ENCODE measurements at places on chromosomes 3 and 15.

DNA sequence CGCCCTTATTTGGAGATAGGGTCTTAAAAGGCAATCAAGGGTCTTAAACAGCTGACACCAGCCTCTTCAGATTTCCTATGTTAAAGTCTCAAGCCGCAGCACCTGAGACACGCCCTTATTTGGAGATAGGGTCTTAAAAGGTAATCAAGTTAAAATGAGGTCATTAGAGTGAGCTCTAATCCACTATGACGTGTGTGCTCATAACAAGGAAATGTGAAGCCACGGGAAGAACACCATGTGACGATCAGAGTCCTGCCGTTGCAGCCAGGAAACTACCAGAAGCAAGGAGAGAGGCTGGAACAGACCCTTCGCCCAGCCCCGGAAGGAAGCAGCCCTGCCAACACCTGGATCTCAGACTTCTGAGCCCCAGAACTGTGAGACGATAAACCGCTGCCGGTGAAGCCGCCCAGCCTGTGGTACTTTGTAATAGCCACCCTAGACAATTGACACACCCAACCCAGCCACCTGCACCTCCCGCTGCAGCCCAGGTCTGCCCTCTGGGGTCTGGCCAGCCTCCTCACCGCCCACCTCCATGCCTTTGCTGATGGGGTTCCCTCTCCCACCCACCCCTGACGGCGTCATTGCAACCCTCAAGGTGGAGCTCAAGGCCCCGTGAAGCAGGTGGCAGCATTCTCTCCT, 137.9 kb downstream of the MEGF11 start:
- no peak for DNase-seq

DNA sequence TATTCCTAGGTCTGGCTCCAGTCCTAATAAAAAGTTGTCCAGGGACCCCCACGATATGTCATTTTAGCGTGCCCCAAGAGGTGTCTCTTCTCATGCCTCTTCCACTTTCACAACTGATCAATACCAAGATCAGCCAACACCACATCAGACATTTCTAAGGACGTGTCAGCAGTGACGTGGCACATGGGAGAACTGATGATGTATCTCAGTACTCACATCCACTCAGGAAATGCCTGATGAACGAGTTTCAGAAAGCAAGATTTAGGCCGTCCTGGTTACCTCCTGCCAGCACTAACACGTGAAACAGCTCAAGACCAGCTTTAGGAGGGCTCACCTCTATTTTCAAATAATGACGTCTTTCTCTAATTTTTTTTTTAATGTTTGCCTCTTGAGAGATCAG, 19.6 kb downstream of the VGLL4 start:
- no peak for DNase-seq

GRCh38 chr3:14921034-14921616, 26.3 kb upstream of the NR2C2 start:
- peak; percentile 81 for DNase-seq

DNA sequence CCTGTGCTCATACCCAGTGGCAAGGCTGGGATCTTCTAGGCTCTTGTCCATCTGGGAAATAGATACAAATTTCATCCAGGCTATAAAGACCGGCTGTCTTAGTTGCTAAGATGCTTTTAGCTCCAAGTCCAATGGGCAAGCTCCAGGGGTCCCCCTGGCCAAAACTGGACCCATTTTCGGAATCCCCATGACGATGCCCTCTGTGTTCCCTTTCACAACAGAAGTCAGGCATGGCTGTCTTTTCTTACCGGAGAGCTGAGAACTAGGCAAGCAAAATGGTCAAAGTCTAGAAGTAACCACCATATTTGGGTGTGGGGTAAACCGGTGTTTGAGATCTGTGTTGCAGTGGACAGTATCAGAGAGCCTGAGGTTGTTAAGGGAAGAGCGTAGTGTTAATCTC, 1.0 kb downstream of the GLYCTK start:
- no peak for DNase-seq

- no peak for DNase-seq
These were observed 90.7 kb upstream of the MEF2A start for GRCh38 chr15:99474909-99475753.

DNA sequence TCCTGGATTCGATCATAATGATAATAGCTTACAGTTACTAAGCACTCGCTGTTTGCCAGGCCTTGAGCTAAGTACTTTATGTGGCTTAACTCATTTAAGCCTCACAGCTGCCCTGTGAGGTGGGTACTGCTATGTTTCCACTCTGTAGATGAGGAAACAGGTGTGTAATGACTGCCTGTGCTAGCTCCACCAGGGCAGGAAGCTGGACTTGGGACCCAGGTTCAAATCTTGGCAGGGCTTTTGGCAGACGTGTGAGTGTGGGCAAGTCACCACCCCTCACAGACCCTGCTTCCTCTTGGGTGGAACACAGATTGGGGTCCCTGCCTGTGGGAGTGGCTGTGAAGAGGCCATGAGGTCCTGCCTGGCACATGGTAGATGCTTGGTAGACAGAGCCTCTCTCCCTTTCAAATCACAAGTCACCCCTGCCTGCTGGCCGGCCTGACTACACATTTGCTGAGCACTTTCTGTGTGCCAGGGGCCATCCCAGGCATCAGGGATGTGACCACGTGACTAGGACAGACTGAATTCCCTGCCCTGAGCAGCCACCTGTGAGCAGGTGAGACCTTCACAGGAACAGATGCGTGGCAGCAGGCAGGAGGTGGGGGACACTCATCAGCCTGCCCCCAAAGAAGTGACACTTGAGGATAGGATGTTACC, 3.7 kb downstream of the EFCC1 start:
- DNase-seq = no peak

GRCh38 chr3:36924744-36925521, 19.9 kb downstream of the TRANK1 start:
- DNase-seq = peak; percentile 72

- DNase-seq = peak; percentile 73
These were observed 52.7 kb upstream of the SPTSSB start for GRCh38 chr3:161423911-161424522.

- DNase-seq = no peak
These were observed 276.3 kb downstream of the ERC2 start for GRCh38 chr3:56192001-56192400.

DNA sequence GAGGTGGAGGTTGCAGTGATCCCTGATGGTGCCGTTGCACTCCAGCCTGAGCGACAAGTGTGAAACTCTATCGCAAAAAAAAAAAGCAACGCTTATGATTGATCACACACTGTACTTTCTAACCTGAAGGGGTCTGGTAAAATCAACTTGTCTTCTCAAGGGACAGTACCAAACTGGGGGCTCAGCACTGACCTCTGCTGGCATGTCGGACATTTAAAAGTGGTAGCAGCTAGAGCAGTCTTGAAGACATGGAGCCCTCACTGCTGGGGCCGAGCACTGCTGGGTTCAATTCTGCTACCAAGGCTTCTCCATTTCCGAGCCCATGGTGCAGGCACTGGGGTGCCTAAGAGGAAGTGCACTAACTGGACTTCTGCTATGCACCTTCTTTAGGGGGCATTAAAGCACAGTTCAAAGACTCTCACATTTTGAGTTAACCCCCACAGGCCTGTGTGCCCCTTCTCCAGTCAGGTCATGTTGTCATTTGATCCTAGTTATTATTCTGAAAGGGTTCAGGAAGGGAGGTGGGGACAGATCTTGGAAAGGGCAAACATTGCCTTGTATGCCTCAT, 26.4 kb upstream of the LAMP3 start:
- DNase-seq = peak; percentile 74

GRCh38 chr3:4494895-4495264, 1.7 kb downstream of the ITPR1 start:
- DNase-seq = peak; percentile 44

DNA sequence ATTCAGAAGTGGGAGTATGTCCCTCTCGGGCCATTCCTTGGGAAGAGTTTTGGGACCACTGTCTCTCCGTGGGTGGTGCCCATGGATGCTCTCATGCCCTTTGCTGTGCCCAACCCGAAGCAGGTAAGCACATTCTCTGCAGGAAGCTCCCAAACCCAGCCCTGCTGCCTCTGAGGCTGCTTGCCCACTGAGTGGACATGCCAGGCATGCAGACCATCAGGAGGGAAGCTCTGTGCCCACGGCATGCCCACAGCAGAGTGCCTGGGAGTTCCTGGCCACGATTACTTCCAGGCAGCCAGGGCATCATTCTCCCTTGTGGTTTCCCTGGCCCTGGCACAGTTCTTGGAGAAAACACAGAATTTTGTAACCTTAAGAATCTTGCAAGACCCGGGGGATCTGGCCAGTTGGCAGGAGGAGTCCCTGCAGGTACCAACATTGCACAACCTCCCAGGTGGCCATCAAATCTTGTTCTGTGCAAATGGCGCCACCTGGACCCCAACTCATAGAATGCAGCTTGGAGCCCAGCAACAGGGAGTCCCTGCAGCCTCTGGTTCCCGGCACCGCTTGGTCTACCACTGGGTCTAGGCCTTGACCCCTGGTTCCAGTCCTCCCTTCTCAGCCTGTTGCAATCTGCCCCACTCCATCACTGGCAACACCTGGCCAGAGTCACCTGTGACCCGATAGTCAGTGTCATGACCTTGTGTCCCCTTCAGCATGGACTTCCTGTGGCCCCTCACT, 20.4 kb downstream of the FAH start:
- peak; percentile 85 for DNase-seq

DNA sequence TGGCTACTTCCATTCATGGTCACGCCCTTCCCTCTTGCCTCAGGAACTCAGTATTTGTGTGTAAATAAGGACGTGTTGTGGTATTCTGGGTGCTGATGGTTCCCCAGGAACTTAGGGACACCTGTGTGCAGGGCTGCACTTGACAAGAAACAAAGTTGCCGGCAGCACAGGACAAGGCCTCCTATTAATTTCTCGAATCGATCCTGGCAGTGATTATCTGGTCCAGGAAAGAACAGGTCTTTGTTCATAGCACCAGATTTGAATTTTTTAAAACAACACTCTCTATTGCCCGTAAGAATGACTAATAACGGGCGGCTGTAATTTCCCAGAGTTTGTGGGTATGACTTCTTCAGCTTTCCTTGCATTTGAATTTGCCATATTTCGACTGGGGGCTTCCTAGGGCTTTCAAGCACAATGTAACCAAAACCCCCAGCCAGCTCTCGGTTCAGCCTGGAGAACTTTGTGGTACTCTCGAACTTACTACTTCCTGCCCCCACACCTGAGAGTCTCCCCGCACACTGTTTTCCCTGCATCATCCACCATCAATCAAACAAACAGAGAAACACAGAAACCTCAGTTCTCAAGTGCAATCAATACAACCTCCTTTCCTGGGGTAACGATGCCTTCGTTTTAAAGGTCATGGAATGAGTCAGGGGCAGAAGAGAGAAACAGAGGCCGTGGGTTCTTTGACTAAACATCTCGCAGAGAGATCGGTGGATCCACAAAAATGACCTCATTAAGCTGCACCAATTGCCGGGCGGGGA, 241.7 kb upstream of the ICE2 start:
- DNase-seq = no peak

DNA sequence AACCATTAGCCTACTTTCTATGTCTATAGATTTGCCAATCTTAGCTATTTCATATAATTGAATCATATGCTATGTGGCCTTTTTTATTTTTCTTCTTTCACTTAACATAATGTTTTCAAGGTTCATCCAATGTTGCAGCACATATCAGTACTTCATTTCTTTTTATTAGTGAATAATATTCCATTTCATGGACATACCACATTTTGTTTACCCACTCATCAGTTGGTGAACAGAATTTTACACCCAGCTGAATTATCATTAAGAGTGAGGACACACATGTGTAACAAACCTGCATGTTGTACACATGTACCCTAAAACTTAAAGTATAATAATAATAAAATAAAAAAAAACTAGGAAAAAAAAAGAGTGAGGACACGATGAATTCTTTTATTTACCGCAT, 81.7 kb upstream of the C3orf80 start:
- no peak for DNase-seq

DNA sequence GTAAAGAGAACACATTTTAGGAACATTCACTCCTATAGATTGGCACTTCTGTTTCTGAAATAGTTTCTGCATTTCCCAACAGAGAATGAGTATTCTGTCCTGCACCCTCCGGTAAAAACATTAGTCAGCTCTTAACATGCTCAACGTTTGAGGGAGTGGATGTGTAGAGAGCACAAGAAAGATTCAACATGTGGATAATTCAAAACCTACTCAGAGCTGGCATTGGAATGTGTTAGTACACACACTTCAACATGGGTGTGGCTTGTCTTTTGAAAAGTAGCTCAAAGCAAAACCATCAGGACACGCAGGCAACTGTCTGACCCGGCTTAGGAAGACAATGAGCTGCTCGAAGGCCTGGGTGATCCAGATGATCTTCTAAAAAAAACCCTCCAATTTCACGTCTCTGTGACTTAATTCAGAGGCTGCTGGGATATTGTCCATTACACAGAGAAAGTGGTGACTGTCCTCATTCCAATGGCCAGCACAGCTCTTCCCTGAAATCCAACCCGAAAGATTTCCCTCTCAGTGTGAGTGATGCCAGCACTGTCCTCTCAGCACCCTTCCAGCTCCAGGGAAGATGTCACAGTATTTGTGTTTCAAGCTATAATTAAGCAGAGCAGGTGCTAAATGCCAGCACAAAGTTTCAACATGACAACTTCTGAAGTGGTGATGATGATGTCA, 18.1 kb downstream of the FBN1 start:
- no peak for DNase-seq

DNA sequence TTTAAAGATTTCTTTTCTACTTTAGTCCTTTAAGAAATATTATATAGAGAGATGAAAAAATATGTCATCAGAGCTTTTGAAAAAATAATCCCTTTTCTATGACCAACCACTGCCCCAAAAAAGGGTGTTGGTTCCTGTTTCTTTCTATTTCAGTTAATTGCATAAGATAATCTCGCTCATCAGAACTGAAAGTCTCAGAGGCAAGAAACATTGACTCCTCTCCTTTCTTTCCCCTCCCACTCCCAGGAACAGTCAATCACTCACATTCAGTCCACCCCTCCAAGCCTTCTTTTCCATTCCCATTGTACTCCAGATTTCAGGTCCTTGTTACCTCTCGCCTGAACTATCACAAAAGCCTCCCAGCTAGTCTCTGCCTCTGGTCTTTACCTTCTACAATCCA, 153.7 kb upstream of the ABI3BP start:
- no peak for DNase-seq

DNA sequence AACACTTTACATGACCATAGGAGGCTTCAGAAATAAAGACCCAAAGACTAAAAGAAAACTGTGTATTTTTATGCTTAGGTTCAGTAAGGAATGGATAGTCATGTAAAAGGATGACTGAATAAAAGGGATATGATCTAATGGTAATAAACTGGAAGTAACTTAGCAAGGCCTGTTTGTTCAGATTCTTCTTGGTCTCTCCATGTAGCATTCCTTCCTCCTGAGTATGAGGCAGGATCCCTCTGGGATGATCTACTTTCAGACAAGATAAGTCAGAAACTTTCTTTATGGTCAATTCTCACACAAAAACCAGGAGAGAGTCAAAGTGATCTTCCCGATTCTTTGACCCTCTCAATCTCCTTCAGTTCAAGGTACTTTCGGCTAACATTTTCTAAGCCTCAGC, 340.8 kb upstream of the DCBLD2 start:
- no peak for DNase-seq

DNA sequence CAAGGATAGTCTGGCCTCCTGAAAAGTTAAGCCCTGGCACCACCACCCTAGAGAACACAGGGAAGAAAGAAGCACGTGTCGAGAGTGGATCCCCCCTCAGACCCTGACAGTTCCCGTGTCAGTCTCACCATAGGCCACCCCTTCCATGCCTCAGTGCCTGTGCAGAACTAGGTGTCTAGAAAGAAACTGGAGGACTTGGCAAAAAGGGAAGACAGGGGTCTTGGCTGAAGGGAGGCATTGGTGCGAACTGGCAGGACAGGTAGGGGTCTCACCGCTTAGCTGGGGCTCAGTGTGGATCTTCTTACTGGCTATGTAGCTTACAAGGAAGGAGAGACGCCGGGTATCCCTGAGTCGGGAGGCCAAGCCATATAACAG, 518 bp downstream of the QARS1 start:
- DNase-seq = no peak

Data from hematopoietic multipotent progenitor cell (in vitro differentiated cells).